ENCODE measurements at places on chromosomes 11 and 22. TPM values are rescaled to one million over a fixed set of nuclear protein-coding genes. Genes with fewer than 3 reads are reported as not detected.
A peak's percentile ranks its signal among the peaks of the same experiment; 100 is the strongest.

DNA sequence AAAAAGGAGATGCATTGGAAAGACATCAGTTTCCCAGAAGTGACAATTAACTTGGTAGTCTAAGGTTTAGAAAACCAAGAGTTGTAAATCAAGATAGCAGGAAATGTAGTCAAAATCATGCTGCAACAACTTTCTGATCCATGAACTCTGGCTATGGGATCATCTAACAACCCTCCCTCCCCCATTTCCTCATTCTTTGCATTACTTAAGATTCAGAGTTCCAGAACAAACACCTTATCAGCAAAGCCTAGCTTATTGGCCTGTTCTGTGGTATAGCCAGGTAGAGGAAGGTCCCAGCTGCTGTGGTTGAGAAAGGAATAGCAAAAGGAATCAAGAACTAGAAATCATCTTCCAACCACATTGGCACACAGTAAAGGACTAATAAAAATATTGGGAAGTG, 651.1 kb downstream of the METTL15 start:
- no peak for DNase-seq

GRCh38 chr11:33651555-33651954, 49.1 kb downstream of the C11orf91 start:
- DNase-seq = no peak

- DNase-seq = no peak
These were observed 38.8 kb downstream of the PDE2A start for GRCh38 chr11:72635309-72635915.

DNA sequence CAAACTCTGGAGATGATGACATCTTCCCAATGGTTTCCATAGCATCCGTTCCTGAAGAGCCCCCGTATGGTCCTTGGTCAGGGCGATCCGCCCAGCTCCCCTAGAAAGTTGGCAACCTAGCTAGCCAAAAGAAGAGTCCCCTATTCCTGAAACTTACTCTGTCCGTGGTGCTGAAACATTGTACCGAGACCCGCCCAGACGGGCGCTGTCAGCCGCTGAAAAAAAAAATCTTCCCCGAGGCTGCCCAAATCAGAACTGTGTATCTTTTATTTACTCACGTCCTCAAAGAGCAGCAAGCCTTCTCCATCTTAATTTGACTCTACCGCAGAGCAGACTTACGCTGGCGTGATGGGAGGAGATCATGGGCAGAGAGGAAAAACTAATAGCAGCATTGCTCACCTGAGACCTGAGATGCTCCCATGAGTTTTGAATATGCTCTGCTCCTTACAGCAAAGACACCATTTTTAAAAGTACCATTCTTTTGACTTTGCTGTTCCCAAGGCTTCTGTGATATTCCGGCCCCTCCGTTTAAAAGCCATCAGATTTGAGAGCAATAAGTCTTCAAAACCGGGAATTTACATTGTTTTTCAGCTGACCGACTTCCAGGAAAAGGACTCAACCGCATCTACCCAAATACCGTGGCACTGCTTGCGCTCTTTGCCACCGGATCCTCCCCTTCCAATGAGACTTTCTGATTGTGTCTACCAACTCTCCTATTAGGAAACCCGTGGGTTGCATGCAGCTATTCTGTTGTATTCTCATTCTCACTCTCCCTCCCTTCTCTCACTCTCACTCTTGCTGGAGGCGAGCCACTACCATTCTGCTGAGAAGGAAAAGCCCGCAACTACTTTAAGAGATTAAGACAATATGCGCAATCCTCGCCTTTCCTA, at the start of gene SLC17A6:
SLC17A6 (plus strand) TSS at position 786 of the 890 bp plus-strand sequence. CDS start 153 bp downstream, outside the sequence.
- DNase-seq = peak; percentile 49

WNT11 gene
- 0.80 TPM for polyA plus RNA-seq

DNA sequence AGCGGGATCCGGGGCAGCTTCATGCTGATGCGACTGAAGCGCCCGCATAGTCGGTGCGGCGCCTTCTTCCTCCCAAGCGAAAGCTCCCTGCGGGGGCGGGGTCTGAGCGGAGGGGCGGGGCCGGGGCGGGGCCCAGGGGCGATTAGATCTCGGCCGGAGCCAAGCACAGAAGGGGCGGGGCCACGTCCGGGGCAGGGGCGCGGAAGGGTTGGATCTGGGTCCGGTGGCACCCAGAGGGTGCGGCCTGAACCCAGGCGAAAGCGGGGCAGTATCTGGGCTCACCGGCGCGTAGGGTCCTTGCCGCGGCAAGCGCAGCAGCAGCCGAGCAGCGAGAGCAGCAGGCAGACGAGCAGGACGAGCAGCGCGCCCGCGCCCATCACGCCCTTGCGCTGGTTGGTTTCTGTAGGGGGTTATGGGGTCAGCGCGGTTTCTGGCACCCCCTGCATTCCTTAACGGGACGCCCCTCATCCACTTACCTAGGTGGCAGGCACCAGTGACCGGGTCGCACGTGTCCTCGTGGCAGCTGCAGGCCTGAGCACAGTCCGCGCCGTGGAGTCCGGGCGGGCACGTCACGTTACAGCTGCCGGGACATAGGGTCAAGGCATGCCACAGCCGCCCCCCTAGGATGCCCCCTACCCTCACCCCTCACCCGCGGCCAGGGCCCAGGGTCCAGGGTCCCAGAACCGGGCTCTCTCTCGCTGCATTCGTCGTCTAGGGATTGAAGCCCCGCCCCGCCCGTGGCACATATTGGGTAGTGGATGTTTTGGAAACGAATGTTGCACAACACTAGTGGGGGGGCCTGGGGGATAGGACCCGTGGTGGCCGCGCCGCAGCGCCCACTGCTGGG, 8.1 kb downstream of the SCARF2 start:
- peak; percentile 74 for DNase-seq

CCDC116 gene
- polyA plus RNA-seq = 0.22 TPM

DNA sequence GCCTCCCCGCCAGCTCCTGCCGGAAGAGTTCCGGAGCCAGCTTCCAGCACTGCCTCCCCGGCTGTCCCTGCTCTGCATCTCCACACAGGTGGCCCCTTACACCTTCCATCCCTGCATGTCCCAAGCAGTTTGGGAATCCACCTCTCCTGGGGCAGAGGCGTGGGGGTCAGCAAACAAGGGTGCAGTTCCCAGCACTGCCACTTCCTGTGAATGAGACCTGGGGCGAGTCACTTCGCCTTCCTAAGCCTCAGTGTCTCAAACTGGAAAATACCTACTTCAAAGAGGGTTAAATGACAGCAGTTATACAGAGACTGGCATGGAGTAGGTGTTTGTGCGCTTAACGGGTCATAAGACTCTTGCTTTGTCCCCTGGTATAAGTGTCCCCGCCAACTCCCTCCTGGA, 5.2 kb downstream of the CYTH4 start:
- DNase-seq = no peak

- no peak for DNase-seq
These were observed 173.7 kb upstream of the DDI1 start for GRCh38 chr11:103862802-103863174.

DNA sequence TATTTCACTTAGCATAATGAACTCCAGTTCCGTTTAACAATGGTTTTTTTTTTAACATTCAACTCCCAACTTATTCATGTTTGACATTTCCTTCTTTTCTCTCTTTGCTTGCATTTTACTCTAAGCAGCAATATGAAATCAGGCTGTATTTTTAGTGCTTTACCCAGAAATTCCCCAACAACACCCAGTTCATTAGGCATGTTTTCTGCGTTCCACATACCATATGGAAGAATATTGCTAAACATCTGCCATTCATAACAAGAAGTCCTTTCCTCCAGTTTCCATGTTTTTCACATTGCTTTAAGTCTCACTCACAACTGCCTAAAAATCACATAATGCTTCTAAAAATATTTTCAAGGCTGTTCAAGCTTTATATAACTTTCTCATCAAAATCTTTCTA, 45.8 kb downstream of the PLAAT5 start:
- DNase-seq = no peak

MALAT1 gene
- polyA plus RNA-seq = 219 TPM

- no peak for DNase-seq
These were observed 56.6 kb upstream of the LIN7C start for GRCh38 chr11:27563201-27563600.

GRCh38 chr11:65489035-65489705, 9.7 kb upstream of the MALAT1 start:
- DNase-seq = peak; percentile 87

DNA sequence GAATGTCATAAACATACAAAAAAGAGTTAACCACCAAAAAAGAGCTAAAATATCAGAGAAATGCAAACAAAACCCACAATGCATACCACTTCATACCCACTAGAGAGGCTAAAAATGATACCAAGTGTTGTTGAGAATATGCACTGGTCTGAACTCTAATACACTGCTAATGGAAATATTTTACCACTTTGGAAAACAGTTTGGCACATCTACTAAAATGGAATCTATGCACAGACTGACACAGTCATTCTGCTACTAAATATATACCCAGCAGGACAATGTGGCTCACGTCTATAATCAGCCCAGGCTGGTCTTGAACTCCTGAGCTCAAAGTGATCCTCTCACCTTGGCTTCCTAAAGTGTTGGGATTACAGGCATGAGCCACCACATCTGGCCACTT, 18.0 kb downstream of the MAPK1 start:
- no peak for DNase-seq

DNA sequence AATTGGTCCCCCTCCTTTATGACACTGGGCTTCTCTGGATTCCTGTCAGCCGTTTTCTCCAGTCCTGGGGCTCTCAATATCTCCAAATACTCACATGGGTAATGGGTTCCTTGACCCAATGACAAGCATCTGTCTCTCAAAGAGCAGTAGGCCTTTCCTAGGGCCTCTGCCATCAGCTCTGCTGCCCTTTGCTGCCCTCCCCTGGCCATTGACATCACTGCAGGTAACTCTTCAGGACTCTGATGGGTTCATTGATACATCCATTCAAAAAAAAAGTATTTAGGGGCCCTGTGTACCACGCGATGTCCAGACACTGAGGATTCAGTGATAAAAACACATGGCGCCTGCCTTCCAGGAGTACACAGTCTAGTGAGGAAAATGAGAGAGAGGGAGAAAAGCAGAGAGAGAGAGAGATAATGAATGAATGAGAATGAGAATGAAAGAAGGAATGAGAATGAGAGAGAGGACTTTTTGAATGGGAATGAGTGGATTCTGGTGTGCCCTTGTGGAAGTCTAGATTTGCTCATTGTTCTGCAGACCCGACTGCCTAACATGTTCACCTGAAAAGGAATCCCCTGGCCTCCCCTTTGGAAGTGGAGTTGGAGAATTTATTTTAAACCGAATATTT, 42.6 kb upstream of the OLFML1 start:
- peak; percentile 66 for DNase-seq

GRCh38 chr11:57597916-57598830, 688 bp downstream of the SERPING1 start:
- peak; percentile 96 for DNase-seq

GRCh38 chr11:95455228-95455970, 224.4 kb upstream of the SESN3 start:
- no peak for DNase-seq

- no peak for DNase-seq
These were observed 1.6 kb downstream of the TCP11L1 start for GRCh38 chr11:33040862-33041453.

BIK gene
- polyA plus RNA-seq = 4.8 TPM

PTPN5 gene
- 0.17 TPM for polyA plus RNA-seq

DNA sequence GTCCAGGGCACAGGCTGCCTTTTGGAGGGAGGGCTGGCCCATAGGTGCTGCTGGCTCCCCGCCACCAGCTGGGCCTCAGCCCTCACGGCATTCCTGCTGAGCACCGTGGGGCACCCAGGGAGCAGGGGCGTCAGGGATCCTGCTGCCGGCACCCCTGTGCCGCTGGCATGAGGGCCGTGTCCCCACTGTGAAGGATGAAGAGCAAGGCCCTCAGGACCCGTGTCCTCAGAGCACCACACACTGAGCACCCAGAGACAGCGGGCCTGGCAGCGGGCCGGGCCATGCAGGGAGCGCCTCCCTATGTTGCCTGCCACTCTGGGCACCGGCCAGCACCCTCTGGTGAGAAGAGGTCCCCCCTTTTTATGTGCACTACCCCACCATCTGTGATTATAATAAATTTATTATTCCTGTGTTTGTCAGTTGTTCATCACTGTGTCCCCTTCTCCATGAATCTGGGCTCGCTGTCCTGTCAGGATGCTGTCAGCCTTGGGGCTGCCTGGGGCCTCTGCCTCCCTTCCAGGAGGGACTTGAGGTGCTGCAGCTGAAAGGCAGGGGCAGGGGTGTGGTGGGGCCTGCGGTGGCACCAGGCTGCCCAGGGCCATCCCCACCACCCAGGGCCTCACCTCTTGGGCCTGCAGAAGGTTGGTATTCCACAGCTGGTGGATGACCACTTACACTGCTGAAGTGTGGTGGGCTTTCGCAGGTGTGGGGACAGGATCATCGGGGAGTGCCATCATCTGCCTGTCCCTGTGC, 80.0 kb downstream of the MED15 start:
- DNase-seq = no peak

DNA sequence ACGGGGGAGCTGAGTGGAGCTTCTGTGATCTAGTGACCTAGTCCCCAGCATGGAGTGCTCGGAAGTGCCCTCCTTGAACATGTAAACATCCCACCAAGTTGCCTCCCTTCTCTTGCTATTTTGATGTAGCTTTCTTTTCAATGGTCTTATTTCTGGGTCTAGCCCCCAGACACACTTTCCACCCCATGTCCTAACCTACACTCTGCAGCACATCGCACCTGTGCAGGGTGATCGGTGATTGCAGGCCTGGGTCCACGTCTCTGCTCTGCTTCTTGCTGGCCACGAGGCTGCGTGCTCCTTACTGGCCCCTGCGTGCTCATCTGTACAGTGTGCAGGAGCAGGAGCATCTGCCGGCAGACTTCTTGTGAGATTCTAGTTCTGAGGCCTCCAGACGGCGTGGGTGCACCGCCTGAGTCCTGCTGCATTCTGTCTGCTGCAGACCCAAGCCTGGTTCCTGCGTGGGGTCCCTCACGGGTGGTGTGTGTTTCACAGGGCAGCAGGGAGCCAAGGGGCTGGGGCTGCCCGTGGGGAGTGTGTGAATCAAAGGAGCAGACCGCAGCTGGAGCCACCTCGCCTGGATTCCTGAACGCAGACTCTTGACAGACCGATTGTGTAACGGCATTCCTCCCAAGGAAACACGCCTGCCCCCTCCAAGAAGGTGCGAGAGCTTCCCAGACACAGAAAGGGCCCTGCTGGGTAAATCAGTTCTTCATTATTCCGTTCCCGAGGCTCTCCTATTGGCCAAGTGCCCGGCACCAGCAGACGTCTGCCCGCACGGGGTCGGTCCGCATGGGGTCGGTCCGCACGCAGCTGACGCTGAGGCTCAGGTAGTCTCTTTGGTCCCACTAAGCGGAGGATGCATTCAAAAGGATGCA, 44.4 kb upstream of the MYEOV start:
- DNase-seq = no peak

GPR152 gene
- not detected for polyA plus RNA-seq

DNA sequence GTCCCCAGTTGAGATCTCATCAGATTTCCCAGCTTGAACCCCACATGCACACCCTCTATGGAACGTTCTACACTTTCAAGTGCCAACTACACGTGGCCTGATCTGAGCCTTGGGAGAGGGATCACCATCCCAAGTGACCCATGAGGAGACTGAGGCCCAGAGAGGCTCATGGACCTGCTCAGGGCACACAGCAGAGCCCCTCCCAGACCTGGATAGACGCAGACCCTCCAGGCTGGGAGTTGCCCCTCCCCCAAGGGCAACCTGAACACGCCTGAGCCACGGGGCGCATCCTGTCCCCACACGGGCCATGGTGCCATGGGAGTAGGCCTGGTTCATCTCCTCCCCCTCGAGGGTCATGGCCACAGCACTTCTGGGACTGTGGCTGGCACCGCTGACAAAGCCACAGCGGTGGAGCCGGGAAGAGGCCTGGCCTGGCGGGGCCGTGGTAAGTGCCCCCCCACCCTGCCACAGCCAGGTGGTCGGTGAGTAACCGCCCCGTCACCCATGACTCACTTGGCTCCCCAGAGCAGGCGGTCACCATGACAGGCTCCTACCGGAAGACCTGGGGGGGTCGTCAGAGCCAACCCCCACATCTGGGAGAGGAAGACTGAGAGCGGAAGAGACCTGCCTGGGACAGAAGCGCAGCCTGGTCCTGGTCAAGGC, 8.1 kb downstream of the WNT7B start:
- no peak for DNase-seq

- DNase-seq = no peak
These were observed 456.5 kb upstream of the CNTN5 start for GRCh38 chr11:98564233-98564632.
